ENCODE measurements at places on chromosomes 13 and 19.
A peak's percentile ranks its signal among the peaks of the same experiment; 100 is the strongest.

DNA sequence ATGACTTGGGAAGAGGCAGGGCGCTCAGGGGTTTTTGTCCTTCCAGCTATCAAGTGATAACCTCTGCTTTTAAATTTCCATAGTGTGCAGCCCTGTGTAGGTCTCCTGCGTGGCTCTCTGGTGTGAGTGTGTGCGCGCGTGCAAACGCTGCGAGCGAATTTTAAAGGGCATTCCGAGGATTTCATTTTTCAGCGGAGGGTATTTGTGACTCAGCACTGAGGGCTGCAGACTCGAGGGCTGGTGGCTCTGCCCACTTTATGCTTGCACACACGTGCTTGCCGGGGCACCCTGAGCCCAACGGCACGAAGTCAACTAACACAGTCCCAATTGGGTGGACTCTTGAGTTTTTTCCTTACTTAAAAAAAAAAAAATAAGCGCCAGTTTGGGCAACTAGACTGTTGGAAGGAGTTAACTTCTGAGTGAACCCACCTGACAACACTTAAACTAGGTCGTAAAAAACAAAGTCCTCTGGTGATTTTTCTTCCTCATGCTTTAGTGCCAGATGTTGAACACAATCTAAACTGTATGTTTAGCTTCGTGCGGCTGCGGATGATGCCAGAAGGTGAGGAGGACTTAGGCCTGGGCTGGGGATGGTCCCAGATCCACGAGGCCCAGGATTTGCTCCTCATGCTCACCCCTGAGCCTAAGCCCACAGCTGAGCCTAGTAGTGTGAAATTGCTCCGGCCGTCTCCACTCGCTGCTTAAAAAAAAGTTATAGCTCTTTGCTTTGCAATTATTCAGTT lies 2.1 kb downstream of the FGF9 start:
- DNase-seq: no peak

DNA sequence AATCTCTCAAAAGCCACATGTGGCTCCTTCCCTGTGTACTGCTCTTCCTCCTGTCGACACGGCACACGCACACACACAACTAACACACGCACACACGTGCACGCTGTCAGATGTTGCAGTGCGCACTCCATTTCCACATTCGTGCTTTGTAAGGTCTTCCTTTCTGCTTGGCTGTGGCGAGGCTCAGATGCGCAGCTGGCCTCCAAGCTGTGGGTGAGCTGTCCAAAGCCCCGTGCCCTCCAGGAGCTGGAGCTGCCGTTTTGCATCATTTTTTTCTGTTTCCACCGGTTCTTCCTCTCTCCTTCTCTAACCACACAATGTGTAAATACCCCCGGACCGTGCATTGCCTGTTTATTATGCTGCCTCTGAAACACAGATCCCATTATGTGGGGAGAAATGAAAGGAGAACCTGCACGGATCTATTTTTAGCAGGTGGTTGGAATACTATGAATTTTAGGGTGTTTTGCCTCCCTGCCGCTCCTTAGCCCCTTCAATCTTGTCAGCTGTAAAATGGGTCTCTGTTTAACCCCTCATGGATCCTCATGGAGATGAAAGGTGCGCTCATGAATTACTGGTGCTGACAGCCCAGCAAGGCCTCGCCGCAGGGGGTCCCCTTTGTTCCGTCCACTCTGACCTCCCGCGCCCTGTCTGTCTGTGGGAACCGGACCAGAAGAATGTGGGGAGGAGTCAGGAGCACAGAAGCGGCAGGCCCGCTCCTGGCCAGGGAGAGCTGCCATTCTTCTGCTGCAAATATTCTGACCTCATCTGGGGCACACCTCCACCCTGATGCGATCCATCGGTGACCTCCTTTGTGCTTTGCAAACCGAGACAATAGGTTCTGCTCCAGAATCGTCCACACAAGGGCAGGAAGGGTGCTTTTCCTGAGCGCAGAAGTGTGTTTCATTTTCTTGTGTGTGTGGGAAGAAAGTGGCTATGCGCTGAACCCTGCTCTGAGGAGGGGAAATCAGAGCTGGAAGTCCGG lies 137.7 kb downstream of the SOX1 start:
- DNase-seq: no peak

- DNase-seq: no peak
These were observed 7.7 kb downstream of the A1BG start for GRCh38 chr19:58345558-58345957.

GRCh38 chr19:1910177-1910576 lies 5.0 kb downstream of the ADAT3 start:
- DNase-seq: no peak

- DNase-seq: peak; percentile 50
These were observed 20.2 kb upstream of the ERVV-1 start for GRCh38 chr19:52993342-52994178.

GRCh38 chr13:34849406-34849805 lies 92.7 kb upstream of the NBEA start:
- no peak for DNase-seq

GRCh38 chr13:76852986-76853385 lies 33.2 kb downstream of the KCTD12 start:
- DNase-seq: no peak

DNA sequence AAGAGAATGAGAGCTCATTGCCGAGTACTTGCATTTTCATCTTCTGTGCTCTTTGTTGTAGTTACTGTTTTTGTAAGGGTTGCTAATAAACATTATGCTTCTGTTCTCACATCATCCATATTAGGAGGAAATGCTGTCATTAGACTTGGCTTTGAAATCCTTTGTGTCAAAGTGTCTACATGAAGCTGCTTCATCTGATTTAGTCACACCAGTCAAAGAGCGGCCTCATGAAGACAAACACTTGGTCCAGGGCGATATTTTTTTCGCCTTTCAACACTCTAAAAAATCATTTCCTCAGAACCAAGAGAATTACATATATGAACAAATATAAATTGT lies 105.0 kb downstream of the SPRY2 start:
- DNase-seq: no peak

GRCh38 chr19:45664575-45664974 lies 3.4 kb upstream of the GIPR start:
- no peak for DNase-seq

DNA sequence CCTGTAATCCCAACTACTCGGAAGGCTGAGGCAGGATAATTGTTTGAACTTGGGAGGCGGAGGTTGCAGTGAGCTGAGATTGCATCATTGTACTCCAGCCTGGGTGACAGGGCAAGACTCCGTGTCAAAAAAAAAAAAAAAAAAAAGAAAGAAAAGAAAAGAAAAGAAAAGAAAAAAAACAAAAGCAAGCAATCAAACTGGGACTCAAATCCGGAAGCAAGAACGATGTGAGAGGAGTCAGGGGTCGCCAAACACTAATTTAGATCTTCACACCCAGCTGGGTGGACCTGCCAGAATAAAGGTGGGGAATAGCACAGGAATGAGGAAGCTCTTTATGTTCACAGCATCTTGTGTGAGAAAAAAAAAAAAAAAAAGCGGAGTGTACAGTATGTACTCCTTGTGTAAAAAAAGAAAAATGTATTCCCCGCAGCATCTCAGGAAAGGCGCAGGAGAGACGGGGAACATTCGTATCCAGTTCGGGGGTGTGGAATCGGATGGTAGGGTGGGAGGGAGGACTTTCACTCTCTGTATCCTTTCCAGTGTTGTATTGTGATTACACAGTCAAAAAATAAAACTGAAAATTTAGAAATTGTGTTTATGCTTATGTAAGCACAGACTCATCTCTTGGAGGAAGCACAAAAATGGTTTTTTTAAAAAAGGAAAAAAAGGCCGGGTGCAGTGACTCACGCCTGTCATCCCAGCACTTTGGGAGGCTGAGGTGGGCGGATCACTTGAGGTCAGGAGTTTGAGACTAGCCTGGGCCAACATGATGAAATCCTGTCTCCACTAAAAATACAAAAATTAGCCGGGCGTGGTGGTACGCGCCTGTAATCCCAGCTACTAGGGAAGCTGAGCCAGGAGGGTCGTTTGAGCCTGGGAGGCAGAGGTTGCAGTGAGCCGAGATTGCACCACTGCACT lies 7.6 kb downstream of the DNAJB1 start:
- DNase-seq: no peak

DNA sequence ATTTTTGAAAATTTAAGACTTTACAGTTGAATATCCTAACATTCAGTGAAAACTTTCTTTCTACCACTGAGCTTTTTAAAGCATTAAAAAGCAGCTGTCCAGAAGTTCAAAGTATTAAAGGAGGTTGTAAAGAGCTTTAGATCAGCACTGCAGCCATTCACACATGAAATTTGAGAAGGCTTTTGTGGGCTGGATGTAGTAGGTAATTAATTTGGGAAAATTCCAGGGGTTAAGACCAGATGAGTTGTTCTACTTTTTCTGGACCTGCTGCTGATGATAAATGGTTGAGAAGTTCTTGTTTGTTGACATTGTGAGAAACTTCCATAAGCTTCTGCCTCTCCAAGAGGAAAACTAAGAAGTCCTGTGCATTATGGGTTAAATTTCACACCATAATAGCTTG lies 1779.6 kb upstream of the PRR20A start:
- DNase-seq: no peak

DNA sequence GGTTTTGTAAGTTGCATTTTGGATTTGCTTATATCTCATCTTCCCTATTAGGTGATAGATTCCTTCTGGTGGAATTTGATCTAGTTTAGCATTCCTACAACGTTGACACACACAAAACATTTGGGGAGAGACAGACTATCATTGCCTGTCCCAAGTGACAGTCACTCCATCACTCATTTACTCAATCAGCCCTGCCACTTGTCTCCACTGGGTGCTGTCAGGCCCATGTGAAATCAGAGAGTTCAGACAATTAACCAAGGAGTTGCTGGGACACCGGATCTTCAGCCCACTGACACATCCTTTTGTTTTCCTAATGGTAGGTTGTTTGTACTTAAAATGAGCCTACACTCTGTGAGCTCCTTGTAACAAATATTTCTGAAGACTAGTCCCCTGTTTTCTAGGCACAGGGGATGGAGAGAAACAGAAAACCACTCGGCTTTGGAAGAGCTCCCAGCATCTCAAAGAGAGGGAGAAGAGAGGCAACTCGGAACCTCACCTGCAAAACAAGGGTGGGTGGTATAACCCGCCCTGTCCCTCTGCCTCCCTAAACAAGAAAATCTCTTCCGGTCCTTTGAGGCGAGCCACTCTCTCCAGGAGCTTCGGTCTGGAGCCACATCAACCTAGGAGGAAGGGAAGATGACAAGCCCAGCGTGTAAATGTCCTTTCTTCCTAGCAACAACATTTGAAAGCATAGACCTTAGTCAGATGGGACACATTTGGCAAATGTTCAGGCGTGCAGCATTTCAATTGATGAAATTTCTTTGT lies 440.9 kb upstream of the KLF12 start:
- no peak for DNase-seq

DNA sequence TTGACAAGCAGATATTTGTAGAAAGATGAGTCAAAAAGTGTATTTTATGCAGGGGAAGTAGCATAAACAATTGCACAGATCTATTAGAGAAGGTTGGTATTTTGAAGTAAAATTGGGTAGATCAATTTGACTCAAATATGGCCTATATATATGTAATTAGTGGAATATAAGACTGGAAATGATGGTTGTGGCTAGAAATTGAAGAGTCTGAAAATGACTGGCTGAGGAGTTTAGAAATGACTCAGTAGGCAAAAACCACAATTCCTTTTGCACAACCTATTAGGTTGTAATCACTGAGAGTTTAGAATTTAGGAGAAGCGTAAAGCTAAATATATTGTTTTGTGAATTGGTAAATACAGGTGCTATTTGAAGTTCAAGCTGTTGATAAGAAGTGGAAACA lies 622.6 kb upstream of the PCDH20 start:
- no peak for DNase-seq
